ENCODE measurements at places on chromosomes 11 and 22.

DNA sequence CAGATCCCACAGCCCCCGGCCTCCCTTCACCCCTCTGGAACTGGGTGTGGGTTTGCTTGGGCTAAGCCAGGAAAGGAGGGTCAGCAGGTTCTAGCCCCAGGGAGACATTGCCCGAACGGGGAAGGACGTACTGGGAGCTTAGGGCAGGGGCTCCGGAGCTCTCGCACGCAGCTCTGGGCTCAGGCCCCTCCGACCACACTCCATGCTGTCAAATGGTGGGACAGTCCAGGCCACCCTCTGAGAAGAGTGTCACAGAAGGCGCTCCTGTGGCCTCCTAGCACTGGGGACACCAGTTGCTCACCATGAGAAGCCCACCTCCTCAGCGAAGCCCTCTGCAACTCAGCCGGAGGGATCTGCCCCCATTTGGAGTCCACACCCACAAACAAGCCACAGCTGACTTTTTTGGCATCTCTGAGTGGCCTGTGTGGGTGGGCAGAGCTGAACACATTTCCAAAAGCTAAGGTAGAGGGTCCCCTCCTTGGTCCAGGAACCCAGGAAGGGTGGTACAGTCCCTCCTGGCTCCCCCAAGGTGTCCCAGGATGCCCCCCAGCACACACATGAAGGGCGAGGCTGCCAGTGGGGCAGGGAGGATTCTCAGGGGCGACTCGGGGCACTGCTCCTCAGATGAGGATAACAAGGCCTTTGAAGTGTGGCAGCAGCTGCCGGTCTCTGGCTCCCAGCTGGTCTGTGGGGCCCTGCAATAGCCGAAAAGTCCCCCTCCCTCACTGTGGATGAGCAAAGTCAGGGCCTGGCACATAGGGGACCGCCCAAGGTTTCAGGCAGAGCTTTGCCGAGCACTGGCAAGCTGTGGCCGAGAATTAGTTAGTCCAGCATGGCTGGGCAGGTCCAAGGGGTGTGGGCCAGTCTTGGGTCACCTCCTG is 13.0 kb upstream of the TEF start:
- DNase-seq: no peak

DNA sequence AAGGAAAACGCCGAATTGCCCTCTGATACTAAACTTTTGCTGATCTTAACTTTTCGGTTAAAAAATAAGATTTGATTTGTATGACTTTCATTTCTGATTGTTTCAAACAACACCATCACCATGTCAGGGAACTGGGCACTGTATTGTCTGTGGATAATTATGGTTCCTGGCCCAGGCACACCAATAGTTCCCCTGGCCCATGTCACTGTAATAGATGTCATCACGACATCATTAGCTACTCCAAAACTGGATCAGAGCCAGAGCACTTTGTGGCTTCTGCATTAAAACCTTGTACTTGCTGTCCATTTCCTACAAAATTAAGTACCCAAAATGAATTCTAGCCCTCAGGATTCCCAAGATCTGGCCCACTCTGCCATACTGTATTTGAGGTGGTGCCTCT is 119.5 kb upstream of the NARS2 start:
- DNase-seq: no peak

DNA sequence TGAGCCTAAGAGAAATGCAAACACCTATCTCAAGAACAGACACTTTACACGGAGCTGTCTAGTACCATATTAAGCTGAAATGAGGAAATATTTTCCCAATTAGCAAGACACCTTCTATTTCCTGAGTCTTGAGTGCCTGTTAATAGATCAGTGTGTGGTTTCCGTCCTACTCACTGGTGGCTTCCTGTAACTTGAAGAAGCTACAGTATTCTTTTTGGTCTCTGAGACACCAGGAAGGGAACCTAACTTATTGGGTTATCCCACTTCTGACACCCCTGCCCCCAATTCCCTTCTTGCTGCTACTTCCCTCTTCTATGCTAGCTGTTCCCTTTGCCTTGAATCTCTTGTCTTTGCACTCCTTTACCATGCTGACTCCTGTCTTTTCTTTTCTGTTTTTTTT is 92.7 kb downstream of the FDX1 start:
- no peak for DNase-seq

- DNase-seq: no peak
Observed at GRCh38 chr22:20220629-20221026, 47.5 kb downstream of the RTN4R start.

DNA sequence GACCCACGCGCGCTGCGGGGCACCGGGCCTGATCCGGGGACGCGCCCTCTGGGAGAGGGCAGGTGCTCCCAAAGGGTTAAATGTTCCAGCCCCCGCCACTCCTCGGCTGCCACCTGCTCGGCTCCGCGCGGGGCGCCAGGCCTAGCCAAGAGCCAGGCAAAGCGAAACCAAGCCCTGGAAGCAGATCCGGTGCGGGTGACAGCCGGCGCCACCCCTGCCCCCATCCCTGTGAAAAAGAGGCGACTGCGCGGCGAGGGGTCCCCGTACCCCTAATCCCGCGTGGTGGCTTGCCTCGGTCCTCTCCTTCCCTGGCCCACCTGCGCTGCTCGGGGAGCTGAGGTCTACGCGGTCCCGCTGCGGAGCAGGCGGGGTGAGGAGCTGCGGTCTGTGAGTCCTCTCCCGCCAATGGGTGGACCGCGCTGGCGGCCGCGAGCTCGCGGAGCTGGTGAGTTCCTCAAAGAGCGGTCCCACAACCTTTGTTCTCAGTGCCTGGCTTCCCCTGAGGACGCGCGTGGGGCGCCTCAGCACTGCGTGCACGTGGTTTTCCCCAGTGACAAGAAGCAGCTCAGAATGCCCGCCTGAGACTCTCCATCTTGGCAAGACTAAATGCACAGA is at the start of gene ME3:
Gene ME3, minus strand, starts transcription at position 610 of the 615 bp plus-strand sequence.
- DNase-seq: peak; percentile 66

- no peak for DNase-seq
Observed at GRCh38 chr11:100942016-100942415, 187.6 kb downstream of the PGR start.

DNA sequence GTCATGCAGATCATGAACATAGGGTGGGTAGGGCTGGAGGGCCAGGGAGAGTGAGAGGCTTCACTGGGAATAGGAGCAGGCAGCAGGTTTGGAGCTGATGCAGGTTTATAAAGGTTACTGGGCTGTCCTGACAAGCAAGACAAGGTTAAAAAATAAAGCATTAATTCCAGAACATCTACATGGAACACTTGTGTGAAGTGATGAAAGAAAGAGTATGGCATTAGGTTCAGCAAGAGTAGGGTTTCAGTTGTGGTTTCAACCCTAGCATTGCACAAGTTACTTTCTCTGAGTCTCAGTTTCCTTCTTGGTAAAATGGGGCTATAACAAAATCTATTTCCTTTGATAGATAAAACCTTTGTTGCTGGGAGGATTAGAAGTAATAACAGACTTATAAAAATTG is 114.6 kb upstream of the SESN3 start:
- DNase-seq: no peak

- DNase-seq: no peak
Observed at GRCh38 chr11:59088162-59088561, 2.1 kb downstream of the GLYATL1B start.

- DNase-seq: no peak
Observed at GRCh38 chr11:1018091-1018490, 18.4 kb downstream of the MUC6 start.

GRCh38 chr11:34192481-34193401 is 87.3 kb downstream of the NAT10 start:
- no peak for DNase-seq

GRCh38 chr11:130852589-130852988 is 63.7 kb downstream of the SNX19 start:
- DNase-seq: no peak

DNA sequence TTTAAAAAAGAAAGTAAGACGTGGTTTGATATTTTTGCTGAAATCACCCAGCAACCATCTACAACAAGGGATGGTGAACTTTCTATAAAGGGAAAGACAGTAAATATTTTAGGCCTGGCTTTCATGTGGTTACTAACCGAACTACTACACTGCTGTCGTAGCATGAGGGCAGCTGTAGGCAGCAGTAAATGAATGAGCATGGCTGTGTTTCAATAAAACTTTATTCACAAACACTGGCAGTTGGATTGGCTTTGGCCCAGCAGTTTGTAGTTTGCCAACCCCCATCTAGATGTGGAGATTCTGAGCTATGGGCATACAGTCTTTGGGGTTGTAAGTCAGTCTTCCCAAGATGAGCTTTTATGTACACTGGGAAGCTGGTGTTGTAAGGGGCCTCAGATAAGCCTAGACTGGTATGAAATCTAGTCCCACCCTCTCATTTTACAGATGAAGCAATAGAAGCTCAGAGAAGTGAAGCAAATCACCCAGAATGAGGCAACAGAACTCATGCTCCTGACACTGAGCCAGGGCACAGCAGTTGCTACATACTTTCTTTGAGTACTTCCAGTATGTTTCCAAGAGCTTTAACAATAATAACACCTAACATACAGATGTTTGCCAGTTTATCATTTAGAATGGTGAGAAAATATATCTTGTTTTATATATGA is 204.4 kb downstream of the ADAMTS15 start:
- DNase-seq: no peak

- no peak for DNase-seq
Observed at GRCh38 chr22:25146307-25146706, 53.4 kb upstream of the CRYBB3 start.

DNA sequence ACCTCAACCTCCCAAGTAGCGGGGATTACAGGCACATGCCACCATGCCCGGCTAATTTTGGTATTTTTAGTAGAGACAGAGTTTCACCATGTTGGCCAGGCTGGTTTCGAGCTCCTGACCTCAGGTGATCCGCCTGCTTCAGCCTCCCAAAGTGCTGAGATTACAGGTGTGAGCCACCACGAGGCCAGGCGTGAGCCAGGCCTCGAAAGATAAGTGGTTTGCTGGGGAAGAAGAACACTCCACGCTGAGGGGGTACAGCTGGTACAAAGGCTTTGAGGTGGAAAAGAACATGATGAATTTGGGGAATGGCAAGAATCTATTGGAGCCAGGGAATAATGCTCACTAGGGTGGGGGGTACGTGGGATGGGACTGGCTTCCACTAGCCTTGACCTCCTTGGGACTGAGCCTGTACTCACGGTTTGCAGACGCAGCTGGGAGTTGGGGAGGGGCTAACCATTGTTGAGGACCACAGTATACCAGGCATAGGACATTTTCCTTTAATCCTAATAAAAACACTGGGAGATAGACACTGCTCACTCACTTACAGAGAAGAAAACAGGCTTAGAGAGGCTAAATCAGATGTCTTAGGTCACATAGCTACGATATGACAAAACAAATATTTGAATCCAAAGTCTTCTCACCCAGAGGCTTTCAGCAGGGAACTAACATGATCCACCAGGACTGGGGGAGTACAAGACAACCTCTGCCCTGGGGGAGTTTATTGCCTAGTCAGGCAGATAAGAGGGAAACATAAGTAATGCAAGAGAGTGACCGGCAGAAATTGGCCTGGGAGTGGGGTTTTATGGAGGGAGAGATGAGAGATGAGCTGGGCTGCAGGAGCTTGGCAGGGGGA is 4.9 kb downstream of the SLCO2B1 start:
- no peak for DNase-seq

DNA sequence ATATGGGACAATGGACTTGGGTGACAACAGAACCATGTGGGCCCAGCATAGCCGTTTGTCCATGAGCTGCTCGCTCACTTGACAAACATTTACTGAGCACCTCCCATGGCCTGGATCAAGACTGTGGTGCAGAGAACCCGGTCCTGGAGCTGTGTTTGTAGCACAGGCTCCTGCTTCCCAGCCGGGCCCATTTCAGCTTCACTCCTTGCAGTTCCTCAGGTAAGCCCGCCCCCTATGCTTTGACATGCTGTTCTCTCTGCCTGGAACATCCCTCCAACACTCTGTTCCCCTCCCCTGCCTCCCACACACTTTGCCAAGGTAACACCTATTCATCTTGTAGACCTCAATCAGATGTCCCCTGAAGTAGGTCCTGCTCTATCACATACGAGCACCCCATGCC is 19.3 kb upstream of the IGSF22 start:
- peak; percentile 55 for DNase-seq

DNA sequence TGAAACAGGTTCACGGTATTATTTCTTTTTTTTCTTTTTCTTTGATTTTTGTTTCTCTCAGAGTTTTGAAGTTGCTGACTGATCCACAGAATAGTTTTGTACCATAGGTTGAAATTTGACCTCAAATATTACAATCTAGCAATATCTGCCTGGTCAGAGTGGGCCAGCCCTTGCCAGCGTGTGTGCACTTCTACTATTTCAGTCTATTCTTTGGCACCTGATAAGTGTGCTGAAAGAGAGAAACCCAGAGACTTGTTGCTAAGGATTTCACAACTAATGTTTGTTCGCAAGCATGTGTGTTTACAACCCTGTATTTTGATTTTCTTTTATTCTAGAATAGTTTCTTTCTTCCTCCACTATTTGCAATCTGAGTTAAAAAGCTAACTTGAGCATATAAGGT is 1125.2 kb upstream of the CNTN5 start:
- DNase-seq: no peak

DNA sequence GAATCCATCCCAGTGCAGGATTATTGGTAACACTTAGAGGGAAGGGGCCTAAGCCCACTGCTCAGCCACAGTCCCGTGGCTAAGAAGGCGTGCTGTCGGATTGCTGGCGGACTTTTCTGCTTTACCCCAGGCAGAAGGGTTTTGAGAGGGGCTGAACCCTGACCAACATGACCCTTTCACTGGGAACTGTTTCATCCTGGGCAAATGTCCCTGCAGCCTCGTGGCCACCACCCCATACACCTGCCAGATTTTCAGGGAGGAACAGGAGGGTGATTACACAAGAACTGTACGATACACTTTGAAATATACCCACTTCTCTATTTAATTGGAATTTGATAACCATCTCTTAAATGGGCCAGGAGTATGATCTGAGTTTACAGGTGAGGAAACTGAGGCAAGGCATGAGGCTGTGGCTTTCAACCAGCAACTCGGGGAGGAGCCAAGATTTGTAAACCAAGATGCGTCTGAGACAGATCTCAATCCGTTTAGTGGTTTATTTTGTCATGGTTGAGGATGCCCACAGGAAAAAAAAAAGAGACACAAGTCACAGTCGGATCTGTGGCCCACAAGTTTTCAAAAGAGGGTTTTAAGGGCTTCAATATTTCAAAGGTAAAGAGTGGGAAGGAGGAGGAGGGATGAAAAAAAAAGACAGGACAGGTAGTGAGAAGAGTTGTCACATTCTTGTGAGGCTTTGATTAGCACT is 6.1 kb upstream of the APOL3 start:
- DNase-seq: no peak

DNA sequence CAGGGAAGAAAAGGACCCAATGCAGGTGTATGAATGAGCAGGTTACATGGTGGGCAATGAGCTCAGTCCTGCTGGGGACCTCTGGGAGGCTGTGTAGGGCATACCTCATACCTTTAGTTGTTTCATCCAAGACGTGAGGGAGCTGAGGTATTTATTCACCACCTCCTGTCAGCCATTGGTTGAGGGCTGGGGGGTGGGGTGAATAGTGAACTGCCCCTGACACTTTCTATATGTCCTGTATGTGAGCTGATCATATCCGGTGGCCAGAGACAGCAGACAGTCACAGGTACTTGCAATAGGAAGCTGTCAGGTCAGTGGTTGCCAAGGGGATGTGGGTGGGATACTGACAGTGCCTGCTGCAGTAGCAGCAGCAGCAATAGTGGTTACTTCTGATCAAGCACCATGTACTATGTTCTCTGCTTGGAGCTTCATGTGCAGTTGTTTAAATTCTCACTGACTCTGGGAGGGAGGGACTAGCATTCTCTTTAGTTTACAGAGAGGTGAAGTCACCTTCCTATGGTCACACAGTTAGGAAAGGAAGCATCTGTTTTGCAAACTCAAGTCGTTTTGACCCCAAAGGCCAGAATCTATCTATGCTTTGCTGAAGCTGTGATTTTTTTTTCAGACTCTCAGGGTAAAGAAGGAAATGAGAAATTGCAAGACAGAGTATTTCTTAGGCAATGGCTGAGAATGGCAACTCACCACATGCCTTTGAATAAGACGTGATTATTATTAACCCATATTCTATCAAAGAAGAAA is 54.0 kb downstream of the MIAT start:
- no peak for DNase-seq
